ENCODE measurements at places on chromosomes 6 and 20.

DNA sequence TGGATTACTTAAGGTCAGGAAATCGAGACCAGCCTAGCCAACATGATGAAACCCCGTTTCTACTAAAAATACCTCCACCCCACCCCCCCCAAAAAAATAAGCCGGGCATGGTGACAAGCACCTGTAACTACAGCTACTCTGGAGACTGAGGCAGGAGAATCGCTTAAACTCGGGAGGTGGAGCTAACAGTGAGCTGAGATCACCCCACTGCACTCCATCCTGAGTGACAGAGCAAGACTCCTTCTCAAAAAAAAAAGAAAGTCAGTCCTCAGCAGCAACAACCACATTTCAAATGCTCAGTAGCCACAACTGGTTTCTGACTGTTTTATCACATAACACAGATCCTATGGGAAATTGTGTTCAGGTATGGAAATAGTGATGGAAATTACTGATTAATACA lies 135.3 kb downstream of the HFE start:
- no peak for DNase-seq

DNA sequence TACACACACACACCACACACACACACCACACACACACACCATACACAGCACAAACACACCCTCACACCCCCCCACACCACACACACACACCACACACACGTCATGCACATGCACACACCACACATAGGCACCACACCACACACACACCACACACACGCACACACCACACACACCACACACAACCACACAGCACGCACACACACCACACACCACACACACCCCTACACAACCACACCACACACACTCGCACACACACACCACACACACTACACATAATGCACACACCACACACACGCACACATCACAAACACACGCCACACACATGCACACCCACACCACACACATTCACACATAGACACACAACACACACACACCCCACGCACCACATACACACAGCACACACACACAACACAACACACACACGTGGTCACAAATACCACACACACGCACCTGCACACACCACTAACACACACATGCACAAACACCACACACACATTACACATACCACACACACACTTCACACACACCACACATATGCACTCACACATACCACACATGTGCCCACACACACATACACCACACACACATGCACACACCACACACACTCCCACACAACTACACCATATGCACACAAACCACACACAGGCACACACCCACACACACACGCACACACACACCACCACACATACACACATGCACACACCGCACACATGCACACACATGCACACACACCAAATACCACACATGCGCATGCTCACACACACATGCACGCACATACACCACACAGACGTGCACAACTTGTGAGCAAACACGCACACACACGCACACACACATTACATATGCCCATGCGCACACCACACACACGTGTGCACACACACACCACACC lies 9.4 kb upstream of the ACSS1 start:
- no peak for DNase-seq

- DNase-seq = no peak
These were observed 377.6 kb downstream of the ESR1 start for GRCh38 chr6:152184917-152185574.

GRCh38 chr6:29559524-29560287 lies at the start of gene UBD:
Gene UBD (minus strand): TSS chr6:29559732. CDS start chr6:29559701, 31 bp downstream.
- DNase-seq = no peak

GRCh38 chr6:111597291-111598086 lies 8.2 kb downstream of the TRAF3IP2 start:
- DNase-seq = no peak

DNA sequence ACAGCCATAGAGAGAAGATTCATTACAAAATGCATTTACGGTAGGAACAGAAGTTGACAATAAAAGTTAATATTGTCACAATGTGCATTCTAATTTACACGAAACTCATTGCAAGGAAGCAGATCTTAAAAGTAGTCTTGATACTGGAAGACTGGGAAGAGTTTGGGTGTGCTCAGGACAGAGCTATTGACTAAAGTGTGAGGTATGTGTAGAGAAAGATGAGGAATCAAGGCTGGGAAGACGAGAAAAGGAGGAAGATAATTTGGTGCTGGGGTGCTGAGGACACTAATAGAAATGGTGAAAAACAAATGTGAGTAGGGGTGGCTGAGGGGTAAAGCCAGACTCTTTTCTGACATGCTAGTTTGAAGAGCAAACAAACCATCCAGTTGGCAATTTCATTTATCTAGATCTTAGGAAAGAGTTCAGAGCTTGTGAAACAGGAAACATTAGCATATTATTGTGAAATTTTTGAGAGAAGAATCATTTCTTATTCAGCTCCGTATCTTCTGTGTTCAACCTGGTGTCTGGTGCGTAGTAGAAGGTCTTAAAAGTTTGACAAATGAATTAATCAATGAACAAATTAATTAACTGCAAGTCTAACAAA lies 72.7 kb downstream of the ELOVL4 start:
- DNase-seq = no peak

- no peak for DNase-seq
These were observed 117.5 kb upstream of the KCNK16 start for GRCh38 chr6:39440039-39440426.

DNA sequence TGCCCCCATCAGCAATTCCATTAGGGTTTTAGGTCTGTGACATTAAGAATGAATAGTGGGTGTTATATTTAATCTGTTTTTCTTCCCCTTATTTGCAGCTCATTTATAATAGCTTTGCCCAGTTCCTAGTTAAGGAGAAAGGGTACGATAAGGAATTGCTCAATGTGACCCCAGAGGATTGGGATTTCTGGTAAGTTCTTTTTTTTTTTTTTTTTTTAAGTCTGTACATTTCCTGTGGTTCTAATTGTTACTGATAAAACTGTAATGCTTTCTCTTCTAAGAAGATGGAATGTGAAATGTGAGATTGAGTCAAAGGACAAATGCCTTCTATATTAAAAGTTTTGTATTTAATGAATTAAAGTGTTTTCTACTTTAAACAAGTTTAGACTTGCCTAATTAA lies 5.5 kb downstream of the NT5DC1 start:
- DNase-seq = no peak

DNA sequence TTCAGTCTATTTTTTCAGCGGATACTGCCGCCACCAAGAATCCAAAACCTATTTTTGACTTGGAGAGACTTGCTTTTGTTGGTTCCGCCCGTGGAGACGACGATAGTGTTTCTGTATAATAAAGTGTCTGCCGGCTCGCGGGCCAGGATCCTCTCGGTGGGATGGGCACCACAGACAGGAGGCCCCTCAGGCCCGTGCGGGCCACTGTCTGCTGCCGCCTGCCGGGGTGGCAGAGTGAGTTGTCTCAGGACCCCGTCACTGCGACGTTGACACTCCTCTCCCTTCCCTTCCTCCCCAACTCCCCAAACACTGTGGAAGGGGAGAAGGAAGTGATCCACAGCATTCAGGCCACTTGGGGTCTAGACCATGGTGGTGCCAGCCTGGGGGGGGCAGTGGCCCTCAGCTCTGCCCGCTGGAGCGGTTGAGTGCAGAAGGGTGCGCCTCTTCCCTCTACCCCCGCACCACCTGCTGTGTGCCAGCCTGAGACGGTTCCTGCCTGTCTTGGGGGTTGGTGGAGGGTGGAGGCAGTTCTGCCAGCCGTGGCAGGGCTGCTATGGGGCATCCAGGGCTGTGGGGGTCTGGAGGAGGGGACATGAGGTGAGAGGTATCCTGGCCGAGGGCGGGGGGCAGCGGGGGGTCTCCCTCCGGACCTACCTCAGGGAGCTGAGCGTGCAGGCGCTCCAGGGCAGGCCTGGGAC lies 17.5 kb downstream of the RBM38 start:
- no peak for DNase-seq

GRCh38 chr20:10832141-10832540 lies 158.3 kb upstream of the JAG1 start:
- no peak for DNase-seq

DNA sequence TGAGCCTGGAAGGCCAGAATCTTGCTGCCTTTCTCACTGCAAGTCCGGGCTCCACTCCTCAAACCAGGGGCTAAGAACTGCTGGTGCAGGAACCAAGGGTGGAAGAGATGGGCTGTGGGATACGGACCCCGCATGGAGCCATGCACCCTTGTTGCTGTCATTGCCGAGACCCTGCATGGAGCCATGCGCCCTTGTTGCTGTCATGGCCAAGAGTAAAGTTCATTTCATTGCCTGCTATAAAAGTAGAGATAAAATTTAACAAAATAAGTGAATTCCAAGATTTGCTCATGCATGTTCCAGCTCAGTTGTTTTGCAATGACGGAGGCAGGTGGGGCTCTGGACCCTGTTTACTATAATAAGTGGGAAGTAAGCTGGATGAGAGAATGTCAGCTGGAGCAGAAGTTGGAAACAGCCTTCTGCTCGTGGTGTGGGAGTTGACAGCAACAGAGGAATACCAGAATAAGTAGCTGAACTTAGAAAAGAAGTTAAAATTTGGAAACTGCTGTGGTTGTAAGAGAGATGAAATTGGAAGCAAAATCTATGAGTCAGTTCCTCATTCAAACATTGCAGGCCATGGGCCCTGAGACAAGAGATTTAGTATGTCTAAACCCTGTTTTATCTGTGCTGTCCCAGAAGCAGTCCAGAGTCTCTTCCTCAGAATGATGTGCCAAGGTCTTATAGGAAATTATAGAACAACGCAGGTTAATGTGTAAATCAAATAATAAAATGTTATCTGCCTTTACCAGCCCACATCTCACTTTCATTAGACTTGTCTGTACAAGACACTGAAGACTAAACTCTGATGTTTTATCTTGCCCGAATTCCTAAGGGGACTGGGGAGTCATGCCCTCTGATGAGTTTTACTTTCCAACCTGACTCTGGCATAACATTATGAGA lies 15.8 kb upstream of the THBS2 start:
- no peak for DNase-seq

DNA sequence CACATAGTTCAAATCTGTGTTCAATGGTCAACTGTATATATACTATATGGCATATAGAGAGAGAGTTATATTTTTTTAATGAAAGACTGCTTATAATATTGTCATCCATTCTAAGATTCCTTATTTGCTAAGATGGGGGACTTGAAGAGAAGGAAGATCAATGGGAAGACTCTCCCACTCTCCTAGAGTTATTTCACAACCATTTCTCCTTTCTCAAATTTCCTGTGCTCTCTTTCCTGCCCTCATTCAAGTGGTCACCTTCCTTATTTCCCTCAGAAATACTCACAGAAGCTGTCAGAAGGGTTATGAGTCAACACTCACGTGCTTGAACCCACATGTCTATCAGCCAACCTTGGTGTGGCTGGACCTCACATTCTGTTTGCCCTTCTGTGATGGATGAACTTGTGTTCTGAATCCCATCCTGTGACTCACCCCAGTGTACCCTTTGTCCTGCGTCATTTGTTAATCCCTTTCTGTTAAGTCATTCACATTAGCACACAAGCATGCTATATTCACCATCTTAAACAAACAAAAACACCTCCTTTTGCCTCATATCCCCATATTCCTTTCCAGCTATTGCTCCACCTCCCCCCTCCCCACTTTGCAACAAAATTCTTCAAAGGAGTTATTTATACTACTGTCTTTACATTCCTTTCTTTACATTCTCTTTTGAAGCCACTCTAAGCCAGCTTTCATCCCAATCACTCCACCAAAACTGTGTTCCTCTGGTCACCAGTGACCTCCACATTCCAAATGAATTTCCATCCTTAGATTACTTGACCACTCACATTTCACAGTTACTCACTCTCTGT lies 279.3 kb upstream of the TCF21 start:
- no peak for DNase-seq

DNA sequence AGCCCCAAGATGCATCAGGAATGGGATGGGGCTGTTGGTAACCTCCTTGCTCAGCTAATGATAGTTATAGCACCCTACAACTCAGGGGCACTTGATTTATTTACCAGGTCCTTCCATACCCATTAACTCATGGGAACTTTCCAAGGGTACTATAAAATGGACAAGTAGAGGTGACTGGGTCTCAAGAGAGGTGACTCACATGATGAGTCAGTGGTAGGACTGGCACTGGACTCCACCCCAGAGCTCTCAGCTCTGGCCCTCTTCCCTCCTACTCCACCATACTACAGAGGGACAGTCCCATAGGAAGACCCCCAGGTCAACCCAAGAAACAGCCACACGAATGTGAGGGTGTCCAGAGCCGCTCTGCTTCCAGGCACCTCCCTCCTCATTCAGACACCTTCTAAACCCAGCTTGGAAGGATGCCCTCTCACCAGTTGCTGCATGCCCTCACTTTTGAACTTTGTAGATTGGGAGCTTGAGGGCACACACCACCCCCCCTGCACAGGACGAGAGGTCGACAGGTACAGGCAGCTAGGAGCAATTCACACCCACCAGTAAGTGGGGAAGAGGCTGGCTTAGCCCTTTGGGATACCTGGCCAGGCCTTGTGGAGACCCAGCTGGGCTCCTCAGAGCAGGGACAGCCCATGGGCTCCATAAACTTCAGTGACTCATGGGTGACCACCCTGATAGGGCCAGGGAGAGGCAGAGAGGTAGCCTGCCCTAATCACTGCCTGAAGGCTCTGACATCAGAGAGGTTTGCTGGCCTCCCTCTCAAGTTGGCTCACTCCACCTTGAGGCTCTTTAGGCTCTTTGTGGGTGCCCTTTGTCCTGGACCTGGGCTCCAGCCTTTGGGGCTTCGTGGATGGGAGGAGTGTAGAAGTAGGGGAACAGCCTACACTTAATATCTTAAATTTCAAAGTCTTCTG lies 81.6 kb upstream of the MLN start:
- no peak for DNase-seq

DNA sequence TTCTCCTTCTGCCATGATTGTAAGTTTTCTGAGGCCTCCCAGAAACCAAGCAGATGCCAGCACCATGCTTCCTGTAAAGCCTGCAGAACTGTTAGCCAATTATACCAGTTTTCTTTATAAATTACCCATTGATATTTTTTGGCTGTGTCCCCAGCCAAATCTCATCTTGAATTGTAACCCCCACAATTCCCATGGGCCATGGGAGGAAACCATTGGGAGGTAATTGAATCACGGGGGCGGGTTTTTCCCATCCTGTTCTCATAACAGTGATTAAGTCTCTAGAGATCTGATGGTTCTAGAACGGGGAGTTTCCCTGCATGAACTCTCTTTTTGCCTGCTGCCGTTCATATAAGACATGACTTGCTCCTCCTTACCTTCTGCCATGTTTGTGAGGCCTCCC lies 788.5 kb downstream of the C6orf118 start:
- no peak for DNase-seq

DNA sequence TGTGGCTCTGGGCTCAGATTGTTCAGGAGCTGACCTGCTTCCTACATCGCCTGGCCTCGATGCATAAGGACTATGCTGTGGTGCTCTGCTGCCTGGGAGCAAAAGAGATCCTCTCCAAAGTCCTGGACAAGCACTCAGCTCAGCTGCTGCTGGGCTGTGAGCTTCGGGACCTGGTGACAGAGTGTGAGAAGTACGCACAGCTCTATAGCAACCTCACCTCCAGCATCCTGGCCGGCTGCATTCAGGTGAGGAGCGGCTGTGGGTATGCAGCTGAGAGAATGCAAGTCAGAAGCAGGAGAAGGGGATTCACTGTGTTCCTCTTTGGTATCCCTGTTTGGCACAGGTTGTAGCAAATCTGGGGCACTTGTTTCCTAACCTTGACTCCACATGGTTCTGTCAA lies 17.9 kb downstream of the CUL9 start:
- DNase-seq = no peak

GRCh38 chr6:2695454-2696095 lies 55.1 kb downstream of the MYLK4 start:
- DNase-seq = no peak
